H9 (cell line): ENCODE measurements at places on chromosomes 6 and 20. TPM values are rescaled to one million over a fixed set of nuclear protein-coding genes. Genes with fewer than 3 reads are reported as not detected.

Gene NEDD9
- total RNA-seq, result 5.5 and 5.8 TPM in 2 replicates

Gene TEAD3
- 24.3 and 27.0 TPM in 2 replicates for total RNA-seq

Gene CFAP206
- total RNA-seq, result not detected in 2 replicates

Gene PTGIS
- total RNA-seq, result 18.9 and 20.0 TPM in 2 replicates

Gene GSTA2
- not detected in 2 replicates for total RNA-seq

Gene ZHX3
- total RNA-seq, result 2.9 and 4.4 TPM in 2 replicates

Gene ADGRF4
- total RNA-seq, result not detected in 2 replicates

Gene SLC17A2
- not detected in 2 replicates for total RNA-seq

GRCh38 chr6:30102970-30103871 lies 9.7 kb downstream of the TRIM31 start:
- peak; percentile 86 for DNase-seq

- no peak for DNase-seq
These were observed 18.6 kb downstream of the FKBP1A start for GRCh38 chr20:1374246-1374645.

DNA sequence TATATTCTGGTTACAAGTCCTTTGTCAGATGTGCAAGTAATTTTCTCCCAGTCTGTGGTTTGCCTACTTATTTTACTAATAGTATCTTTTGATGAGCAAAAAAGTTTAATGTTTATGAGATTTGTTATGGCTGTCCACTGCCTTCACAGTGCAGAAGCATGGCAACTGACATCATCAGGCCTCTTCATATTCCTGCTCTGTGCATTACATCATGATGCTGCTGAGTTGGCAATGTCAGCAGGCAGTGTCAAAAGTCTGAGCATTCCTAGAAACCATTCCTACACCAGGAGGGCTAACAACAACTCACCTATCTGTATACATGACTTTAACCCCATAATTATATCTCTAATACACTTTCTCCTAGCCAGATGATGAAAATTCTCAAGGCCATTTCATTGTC lies 10.8 kb upstream of the OR2B2 start:
- no peak for DNase-seq

GRCh38 chr6:39223555-39223954 lies 5.7 kb downstream of the KCNK5 start:
- peak; percentile 12 for DNase-seq

DNA sequence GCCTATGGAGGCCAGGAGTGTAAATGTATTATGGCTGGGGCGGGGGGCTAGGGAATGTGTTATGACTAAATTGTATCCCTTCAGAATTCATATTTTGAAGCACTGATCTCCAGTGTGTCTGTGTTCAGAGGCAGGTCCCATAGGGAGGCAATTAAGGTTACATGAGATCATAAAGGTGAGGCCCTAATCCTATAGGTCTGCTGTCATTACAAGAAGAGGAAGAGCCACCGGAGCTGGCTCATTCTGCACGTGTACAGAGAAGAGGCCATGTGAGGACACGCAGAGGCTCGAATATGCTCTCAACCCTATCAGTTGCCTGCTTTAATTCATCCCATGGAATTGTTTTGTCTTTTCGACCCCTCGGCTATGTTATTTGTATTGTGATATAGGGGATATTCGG lies 76.9 kb downstream of the VTA1 start:
- DNase-seq, result no peak

- no peak for DNase-seq
These were observed 12.4 kb downstream of the MTHFD1L start for GRCh38 chr6:150877928-150878327.

DNA sequence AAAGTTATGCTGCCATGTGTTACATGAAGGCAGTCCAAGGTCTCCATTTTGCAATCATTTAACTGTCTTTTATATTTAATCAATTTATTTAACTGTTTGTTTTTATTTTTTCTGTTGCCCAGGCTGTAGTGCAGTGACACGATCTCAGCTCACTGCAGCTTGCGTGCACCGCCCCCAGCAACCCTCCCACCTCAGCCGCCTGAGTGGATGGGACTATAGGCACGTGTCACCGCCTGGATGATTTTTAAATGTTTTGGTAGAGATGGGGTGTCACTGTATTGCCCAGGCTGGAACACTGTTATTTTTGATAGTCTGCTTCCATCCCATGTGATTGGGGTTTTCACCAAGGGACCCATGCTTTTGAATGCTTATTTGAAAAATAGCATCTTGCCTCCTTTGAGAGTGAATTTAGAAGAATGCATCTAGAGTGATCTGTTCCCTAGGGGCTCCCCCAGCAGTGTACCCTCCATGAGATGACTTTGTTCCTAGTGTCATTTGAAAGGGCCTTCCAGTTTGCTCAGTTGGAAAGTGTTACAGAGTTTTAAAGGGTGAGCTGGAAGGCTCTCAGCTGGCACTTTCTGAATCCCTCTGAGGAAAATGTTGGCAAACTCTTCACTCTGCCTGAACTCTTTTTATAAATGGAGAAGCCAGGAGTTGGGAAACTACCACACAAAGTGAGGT lies 143.4 kb downstream of the JARID2 start:
- DNase-seq, result no peak

DNA sequence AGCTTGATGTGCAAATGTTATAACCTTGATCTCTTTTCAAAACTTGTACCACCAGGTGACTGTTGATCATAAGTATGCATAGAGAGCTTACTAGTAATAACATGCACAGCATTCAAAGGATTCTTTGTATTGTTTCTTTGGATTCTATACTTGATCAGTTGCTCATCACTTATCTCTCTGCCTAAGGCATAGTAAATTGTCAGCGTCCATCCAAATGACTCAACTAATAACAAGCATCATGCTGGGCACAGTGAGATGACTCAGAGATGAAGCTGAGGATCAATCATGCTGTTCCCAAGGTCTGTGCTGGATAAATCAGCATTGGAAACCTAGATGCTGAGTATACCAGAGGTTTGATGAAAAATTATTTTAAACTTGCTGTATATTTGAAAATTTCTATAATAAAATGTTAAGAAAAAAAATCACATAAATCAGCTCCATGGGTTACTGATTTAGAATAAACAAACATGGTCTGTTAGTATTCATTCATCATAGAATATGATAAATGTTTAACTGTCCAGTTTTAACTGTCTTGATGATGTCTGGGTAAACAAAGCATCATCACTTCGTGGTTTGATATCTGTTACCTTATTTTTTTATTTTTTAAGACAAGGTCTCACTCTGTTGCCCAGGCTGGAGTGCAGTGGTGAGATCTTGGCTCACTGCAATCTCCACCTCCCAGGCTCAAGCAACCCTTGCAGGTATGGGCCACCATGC lies 45.6 kb upstream of the SGK1 start:
- DNase-seq, result no peak

- DNase-seq, result no peak
These were observed 10.6 kb upstream of the EFHC1 start for GRCh38 chr6:52409499-52409898.

- DNase-seq, result no peak
These were observed 18.8 kb upstream of the TINAG start for GRCh38 chr6:54289426-54289825.

DNA sequence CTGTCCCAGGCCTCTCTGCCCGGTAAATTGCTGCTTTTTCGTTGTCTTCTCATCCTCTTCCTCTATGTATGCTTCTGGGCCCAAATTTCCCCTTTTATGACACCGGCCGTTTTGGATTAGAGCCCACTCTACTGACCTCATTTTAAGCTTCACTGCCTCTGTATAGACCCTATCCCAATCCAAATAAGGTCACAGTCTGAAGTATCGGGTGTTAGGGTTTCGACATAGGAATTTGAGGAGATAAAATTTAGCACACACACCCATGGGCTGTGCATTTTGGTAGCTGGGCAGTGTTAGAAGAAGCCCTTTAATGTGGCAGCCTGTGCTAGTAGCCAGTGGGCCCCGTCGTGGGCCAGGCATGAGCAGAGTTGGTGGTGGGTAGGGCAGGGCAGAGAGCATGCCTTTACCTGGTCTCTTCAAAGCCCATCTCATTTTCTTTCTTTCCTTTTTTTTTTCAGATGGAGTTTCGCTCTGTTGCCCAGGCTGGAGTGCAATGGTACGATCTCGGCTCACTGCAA lies 27.9 kb upstream of the EZR start:
- no peak for DNase-seq

DNA sequence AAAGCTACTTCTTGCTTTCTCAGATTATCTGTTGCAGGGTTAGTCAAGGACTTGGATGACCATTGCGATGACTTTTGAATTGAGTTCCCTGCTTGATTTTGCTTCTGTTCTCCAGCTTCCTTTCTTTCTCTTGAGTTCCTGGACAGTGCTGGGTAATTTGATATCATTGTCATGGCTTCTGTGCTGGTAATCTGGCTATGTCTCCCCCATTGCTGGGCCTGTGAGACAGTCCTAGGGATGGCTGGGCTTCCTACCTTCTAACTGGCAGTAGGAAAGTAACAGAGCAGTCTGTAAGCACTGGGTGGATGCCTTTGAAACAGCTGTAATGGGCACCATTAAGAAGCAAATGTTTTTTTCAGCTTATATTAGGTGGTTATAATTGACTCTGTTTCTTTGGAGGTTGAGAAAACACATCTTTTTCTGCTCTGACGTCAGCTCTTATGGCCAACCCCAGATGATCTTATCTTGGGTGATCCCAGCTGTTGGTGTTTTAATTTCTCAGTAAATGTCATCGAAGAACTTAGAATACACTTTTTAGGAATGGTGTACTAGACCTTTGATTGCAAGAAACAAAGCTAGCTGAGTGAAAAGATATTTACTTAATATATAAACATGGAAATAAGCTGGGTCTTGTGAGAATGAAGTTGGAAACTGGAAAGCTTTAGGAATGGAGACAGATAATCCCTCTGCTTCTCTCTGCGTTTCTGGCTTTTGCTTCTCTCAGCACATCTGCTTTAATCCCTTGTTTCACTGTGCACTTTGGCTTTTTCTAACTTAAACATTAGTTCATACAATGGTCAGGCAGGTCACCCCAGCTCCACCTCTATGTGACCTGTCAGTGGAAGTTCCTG lies 195.0 kb upstream of the MAN1A1 start:
- DNase-seq, result no peak

DNA sequence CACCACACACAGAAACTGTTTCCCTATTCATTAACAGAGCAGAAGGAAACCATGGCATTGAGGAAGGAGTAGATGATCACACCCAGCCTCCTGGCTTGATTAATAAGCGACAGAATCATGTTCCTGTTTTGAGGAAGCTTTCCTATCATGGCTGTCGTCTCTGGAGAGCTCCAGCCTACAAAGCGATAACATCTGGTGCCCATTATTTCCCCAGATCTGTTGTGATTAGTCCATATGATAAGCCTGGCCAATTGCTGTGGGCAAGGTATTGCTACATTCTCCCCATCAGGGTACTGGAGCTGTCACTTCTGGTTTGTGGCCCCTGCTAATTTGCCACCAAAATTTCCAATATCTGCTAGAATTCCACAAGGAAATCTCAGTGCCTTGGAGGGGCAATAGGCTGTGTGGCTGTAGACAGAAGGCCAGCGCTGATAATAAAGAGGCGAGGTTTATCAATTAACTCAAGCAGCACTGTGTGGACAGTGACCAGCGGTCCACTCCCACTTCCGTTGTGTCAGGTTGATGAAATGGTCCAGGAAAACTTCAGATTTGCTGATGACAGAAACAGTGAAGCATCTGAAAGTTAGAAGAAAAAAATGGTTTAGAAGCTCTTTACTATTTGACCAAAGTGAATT lies 66.4 kb downstream of the OLIG3 start:
- no peak for DNase-seq

DNA sequence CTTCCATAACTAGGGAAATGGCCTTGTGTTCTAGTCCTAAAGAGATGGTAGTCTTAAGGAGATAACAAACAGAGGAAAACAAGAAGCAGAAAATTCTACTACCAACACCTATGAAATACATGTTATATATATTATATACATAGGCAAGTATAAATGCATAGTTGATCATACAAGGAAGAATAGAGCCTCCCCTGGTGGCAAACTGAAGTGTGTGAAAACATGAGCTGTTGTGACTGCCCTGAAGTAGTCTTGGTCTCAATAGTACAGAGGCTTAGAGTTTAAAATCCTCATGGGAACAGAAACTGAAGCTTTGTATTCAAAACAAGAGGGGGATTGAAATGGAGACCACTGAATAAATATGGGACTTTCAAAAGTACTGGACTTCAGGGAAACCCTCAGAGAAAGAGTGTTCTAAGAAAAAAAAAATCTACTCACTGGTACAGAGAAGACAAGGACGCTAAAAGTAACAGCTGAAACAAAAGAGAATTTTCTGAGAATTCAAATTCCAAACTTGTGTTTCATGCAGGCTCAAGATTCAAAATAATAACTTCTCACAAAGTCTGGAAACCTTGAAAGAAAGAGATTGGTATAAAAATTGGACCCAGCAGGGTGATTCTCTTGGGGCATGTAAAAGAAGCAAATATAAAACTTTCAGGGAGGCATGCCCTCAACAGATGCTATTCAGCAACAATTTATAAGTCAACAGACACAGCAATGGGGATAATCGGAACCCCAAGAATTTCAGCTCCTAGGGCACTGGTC lies 59.7 kb upstream of the SAMD3 start:
- DNase-seq, result no peak

GRCh38 chr6:19836799-19837510 lies at the start of gene ID4:
ID4 (plus strand) TSS chr6:19837370; CDS start chr6:19837755, 385 bp downstream.
- peak; percentile 97 for DNase-seq

GRCh38 chr6:42390228-42390934 lies 61.3 kb downstream of the TRERF1 start:
- no peak for DNase-seq

DNA sequence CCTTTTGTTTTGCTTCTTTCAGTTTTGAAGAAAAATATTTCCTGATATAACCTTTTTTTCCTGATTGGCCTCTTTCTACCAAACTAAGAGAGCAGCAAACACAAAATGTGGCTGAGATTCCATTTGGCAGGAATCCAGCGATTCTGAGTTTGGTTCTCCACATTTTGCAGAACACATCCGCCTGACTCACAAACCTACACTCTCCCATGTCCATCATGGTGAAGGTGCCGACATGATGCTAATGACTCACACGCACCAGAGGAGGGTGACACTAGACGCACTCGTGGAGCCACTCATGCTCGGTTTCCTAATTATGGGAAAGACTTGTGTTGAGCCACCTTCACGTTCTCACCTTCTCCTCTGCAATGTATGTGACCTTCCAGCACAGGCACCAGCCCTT lies 45.9 kb upstream of the DUSP22 start:
- no peak for DNase-seq

DNA sequence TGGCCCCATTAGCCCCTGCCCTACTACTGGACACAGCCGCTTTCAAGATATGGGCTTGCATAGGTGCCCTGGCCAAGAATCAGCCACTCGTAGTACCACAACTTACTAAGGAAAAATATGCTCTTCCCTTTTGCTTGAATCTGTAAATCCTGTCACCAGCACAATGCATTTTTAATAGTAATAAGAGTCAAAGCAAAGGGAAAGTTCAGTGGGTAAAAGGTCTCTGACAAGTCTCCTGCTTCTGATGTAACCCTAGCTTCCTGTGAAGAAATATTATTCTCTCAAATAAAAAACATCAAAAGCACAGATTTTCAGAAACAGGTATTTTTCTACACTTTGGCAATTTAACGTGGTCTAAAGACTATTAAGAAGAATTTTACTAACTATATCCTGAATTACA lies 373.8 kb downstream of the GJA1 start:
- DNase-seq, result no peak

GRCh38 chr6:153673225-153673624 lies 365.8 kb upstream of the OPRM1 start:
- no peak for DNase-seq
